ENCODE measurements at places on chromosomes 4 and X. TPM values are rescaled to one million over a fixed set of nuclear protein-coding genes. Genes with fewer than 3 reads are reported as not detected.

DNA sequence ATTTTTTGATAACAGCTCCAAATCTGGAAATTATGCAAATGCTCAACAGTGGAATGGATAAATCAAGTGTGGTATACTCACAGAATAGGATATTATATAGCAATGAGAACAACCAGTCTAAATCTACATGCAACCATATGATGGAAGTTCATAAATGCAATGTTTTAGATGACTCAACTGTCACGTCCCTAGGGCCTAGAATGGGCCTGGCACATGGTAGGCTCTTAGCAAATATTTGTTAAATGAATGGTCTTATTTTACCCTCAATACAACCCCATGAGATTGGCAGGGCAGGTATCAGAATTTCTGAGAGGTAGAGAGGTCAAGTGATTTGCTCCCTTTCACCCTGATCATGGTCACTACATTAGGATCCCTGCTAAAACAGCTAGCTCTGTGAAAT is 14.6 kb upstream of the NKX3-2 start:
- no peak for DNase-seq

- DNase-seq = no peak
These were observed 37.9 kb upstream of the SORBS2 start for GRCh38 chr4:185849664-185850550.

DNA sequence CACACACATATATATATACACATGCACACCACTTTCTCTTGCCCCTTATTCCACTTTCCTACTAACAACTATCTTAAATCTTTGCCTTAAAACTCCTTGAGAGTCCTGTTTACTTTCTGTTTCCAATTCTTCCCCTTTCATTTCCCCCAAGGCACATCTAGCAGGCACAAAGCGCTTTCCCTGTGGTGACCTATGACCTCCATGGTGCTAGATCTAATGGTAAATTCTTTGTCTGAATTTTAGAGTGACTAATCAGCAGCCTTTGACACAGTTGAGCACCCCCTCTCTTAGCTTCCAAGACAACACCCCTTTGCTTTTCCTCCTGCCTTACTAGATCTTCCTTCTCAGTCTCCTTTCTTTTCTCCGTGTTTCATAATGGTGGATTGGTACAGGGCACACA is 236.4 kb upstream of the TTC29 start:
- no peak for DNase-seq

- no peak for DNase-seq
These were observed 7.3 kb downstream of the SLC25A5 start for GRCh38 chrX:119475389-119476101.

DNA sequence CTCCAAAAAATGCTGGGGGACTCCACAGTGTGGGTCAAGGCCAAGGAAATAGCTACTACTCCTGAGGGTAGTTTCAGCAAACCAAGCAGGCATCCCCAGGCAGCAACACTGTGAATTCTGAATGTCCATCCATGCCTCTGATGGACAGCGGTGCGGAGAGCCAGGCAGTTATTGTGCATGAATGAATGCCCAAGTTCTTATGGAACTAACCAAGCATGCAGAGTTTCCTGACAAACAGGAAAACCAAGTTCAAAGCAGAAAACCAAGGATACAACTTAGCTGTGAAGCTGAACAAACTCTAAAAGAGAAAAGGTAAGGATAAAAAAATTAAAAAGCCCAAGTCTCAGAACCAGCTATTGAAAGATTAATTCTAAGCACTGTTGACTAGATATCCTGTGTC is 642.6 kb upstream of the HS3ST1 start:
- no peak for DNase-seq

DNA sequence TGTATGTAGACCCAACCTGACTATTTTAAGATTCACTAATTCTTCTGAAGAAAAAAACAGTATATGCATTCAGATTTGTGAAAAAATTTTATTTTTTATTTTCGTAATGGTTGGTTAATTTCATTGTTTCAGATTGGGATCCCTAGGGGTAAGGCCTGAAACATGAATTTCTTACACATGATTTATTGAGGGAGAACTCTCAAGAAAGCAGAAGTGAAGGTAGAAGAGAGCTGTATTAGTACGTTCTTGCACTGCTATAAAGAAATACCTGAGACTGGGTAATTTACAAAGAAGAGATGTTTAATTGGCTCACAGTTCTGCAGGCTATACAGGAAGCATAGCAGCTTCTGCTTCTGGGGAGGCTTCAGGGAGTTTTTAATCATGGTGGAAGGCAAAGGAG is 611.9 kb upstream of the TECRL start:
- peak; percentile 54 for DNase-seq

DNA sequence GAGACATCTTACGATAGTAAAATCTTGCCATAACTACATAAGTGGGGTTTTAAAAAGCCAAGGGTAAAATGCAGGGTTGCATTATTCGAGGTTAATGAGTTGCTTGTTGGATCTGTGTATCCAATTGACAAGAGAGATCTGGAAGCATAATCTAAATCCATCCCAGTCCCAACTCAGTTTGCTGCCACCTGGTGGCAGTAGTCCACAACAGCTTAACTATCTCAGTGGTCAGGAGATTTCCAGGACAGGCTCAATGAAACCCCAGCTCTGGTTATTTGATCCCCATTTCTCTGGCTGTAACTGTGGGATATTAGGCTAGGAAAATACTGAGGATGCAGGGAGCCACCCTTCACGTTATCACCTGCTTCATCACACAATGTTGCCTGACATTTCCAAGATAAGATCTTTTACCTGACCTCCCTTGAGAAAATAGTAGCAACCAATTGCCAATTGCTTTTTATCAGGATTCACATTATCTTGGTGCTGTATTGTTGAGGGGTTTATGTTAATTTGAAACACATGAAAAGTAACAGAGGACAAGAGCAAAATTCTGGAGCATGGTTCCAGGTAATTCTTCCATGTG is 88.2 kb upstream of the TNIP3 start:
- DNase-seq = peak; percentile 26

GRCh38 chr4:39042366-39042765 is 10.2 kb upstream of the TMEM156 start:
- DNase-seq = no peak

DNA sequence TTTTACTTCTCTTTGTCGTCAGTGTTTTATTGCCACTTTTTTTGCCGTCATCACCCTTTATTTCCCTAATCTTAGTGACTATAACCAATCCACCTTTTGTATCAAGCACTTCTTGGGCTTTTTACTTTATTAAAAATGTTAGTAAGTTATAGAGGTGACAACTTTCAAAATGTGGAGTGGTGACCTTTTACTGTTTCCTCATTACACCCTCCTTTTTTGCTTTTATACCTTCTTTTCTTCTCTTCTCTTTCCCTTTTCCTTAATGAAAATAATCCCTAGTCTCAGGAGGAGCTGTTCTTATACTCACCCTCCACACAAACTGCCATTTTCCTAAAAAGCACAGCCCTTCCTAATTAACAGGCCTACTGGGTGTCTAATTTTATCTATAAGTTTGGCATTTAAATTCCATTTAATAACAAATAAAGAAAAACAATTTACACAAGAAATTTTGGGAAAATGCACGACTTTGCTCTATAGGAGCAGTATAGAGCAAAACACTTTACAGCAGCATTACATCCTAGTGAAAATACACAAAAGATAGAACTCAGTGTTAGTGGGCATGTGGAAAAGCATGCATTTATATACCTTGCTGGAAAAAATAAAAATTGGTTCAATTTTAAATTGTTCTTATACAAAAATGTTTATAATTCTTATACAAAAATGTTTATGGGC is 27.3 kb downstream of the BBS12 start:
- DNase-seq = no peak

- DNase-seq = no peak
These were observed 144.8 kb downstream of the PPA2 start for GRCh38 chr4:105329081-105329480.

- DNase-seq = no peak
These were observed 139.0 kb upstream of the SPRY1 start for GRCh38 chr4:123257591-123257990.

DNA sequence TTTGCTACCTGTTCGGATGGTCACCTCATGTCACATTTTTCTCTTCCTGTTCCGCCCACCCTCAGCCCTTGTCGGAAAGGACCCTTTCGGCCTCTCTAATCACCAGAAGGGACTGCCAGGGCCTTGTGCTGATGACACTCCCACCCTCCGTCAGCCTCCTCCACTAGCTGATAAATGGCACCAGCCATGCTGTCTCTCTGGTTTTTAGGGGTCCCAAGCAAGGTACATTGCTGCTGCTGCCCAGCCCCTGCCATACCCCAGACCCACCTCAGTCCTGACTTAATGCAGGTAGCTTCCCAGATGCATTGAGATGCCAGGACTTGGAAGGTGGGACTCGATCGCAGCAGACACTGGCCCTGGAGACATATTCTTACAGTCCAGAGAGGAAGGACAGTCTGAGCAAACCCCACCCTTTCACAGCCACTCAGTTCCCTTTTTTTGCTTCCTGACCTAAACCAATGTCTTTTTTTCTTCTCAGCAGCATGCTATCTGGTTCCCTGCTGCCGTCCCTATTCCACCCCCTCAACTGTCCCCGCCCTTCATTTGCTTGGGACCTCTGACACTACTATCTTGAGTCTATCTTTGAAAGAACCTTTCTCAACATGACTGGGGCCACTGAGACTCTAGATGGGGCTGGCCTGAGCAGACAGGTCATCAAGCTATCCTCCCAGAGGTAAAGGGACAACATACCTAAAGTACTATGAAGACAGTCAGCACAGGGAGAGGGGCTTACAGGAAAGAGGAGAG is at the start of gene BTK:
Gene BTK (minus strand): TSS at position 397 of the 747 bp plus-strand sequence. CDS start 10,907 bp downstream, outside the sequence.
- no peak for DNase-seq

DNA sequence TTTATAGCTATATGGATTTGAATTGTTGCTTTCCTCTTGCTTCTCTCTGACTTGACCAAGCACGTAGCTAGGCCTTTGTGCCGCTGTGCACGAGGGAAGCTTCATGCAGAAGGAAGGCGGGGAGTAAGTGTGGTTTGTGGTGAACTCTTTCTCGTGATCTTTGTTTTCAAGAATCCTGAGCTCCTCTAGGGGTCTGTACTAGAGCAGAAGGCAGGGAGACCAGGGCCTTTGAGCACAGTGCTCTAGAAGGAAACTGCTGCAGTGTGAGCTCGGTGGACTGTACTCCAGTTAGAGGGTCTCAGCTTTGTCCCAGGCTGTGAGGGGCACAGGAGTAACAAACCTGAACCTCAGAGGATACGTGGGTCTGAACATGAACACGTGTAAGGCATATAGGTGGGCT is 49.0 kb downstream of the AGA start:
- DNase-seq = peak; percentile 43

GRCh38 chr4:123750044-123750443 is 353.4 kb downstream of the SPRY1 start:
- DNase-seq = no peak

DNA sequence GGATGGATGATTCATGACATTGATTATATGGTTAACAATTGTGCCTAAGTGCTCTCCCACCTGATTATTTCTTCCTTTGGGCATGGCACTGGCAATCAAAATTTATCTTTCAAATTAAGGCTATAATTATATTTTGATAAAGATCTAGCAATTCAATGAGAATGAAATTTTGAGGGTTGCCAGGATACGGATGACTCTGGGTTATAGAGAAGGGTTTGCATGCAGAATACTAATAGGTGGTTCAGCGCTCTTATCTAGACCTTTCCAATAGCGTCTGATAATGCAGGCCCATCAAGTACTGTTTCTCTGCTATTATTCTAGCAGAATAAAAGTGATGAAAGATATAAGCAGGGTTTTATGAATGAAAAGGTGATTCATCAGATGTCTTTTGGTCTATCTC is 74.9 kb upstream of the SCML1 start:
- DNase-seq = no peak

DNA sequence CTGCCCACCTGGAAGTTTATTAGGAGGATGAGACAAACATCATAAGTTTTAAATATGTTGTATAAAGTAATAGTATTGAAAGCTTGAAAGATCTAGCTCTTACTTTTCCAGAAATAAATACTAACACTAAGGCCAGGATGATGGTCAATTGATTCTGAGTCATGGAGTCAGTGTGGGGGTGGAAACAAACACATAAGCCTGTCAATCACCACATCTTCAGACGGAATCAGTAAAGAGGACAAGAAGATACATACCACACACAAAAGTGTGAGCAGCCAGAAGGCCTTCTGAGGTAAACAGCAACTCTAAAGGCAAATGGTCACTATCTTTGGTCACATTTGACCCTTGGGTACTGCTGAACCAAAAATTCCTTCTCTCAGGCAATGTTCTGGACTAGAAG is 365.0 kb upstream of the RASGEF1B start:
- DNase-seq = no peak

GRCh38 chrX:47217121-47217851 is 1.2 kb upstream of the CDK16 start:
- no peak for DNase-seq

DNA sequence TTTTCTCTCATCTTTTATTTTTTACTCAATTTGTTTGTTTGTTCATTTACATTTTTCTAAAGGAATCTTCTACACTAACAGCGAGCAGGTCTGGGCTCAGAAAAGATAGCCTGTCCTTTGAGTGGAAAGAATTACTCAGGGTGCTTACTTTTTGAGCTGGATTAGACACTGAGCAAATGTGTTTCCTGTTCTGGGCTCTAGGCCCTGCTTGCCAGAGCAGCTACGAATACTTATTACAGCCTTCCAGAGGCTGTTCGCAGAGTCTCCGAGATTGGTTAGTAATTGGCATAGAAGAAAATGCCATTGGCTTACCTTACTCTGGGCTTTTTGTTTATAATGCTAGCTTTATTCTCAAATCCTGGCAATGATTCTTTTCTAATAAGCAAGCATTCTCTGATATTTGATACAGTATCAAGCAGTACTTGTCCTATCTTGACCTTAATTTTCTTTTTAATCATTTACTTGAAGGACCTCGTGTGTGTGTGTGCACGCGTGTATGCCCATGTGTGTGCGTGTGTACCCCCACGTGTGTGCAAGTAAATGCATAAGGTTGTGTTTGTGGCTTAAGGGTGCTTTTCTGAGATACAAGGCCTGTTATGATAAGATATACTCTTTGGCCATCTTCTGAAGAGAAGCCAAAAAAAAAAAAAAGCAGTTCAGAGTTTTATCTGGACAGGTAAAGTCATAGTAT is 76.2 kb upstream of the GRXCR1 start:
- peak; percentile 89 for DNase-seq

DNA sequence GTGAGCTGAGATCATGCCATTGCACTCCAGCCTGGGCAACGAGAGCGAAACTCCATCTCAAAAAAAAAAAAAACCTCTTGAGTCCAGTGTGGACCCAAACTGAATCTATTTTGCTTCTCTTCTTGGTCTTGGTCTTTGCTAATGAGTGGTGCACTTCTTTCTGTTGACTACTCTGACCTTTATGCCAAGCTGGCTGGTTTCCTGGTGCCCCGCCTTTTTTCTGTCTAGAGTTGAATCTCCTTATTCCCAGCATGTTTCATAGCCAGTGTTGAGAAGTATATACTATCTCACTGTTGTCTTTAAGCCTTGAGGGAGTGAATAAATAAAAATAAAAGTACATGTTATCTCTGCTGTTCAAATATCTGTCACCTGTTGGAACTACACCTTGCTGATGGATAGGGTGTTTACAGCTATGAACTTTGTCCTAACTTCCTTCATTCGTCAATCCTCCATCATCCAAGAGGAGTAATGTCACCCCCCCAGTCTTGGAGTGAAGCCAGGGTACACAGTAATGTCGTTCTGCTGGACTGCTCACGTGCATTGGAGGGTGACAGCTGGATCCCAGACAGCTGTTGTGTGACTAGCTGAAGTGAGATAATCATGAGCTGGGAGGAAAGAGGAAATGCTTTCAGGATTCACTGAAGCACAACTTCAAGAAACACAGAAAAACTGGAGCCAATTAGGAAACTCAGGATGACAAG is 99.3 kb upstream of the PRKG2 start:
- DNase-seq = no peak

PDE5A gene
- 1.3 TPM for total RNA-seq

PPARGC1A gene
- not detected for total RNA-seq

IL9R gene
- 4.6 TPM for total RNA-seq

SSX2B gene
- total RNA-seq = not detected

NRK gene
- not detected for total RNA-seq

AKAP17A gene
- total RNA-seq = 71.1 TPM

F8A2 gene
- not detected for total RNA-seq

Data from hematopoietic multipotent progenitor cell (in vitro differentiated cells).